ENCODE measurements at places on chromosomes 5 and 9.

DNA sequence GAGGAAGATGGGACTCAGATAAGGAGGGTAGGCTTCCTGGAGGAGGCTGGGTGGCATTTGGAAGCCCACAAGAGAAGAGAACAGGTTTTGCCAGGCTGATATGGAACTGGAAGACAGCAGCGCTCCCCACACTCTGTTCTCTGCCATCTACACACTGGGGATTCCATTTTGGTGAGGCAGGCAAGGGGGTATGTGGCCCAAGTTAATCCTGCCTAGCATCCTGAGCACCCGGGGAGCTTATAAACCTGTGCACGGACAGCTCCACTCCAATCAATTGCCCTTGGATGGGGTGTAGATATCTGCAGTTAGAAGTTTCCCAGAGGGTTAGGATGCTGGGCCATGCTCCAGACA is 158.8 kb downstream of the MACROH2A1 start:
- H3K4me3 ChIP-seq, result no peak overlapping the region
- H3K4me1 ChIP-seq, result no peaks in the 10 kb centered on the region
- no peak overlapping the region for H3K27ac ChIP-seq
- no peaks in the 10 kb centered on the region for H3K27me3 ChIP-seq
- no peaks in the 10 kb centered on the region for H3K36me3 ChIP-seq

DNA sequence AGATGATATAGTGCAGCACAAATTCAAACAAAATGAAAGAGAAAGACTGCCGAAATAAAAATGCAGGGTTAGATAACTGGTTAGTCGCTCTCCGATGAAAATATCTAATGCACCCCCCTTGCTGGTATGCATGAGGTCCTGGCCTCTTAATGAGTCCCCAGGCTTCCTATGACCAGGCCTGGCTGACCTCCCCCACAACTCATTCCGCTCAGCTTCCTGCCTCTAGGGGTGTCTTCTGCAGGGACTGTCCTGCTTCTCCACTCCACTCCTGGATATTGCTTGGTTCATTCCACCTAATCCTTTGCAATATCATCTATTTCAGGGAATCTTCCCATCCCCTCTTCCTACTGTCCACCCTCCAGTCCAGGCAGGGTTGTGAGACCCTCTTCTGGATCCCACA is 341.8 kb downstream of the ASTN2 start:
- no peak overlapping the region for H3K27ac ChIP-seq
- no peak overlapping the region for H3K4me3 ChIP-seq
- H3K27me3 ChIP-seq, result no peaks in the 10 kb centered on the region
- no peaks in the 10 kb centered on the region for H3K36me3 ChIP-seq
- no peaks in the 10 kb centered on the region for H3K4me1 ChIP-seq

DNA sequence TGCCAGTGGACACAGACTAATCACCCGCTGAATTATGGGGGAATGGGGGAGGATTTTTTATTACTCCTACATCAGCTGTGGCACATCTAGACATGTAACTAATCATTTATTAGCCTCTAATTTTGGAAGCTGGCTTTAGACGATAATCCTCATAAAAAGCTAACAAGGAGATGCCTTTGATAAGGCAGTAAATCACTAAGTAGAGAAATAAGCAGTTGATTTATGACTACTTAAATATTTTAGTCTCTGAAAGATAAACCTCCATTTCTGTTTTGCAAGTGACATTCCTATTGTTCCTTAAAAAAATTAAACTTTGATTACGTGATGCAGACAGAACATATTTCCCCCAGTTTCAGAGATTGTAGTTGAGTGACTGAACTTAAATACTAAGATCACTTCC is 206.4 kb upstream of the CDKN2B start:
- no peak overlapping the region for H3K4me3 ChIP-seq
- no peak overlapping the region for H3K27ac ChIP-seq
- no peaks in the 10 kb centered on the region for H3K36me3 ChIP-seq
- H3K27me3 ChIP-seq, result no peaks in the 10 kb centered on the region
- H3K4me1 ChIP-seq, result peaks cover 2% of the 10 kb centered on the region

GRCh38 chr5:135670588-135670987 is 91.8 kb upstream of the CXCL14 start:
- H3K4me1 ChIP-seq, result no peaks in the 10 kb centered on the region
- H3K27me3 ChIP-seq, result no peaks in the 10 kb centered on the region
- DNase-seq, result no peak
- no peaks in the 10 kb centered on the region for H3K36me3 ChIP-seq

- no peak overlapping the region for H3K4me3 ChIP-seq
- H3K36me3 ChIP-seq, result no peaks in the 10 kb centered on the region
- no peaks in the 10 kb centered on the region for H3K4me1 ChIP-seq
- H3K27ac ChIP-seq, result no peak overlapping the region
- peaks cover 98% of the 10 kb centered on the region for H3K27me3 ChIP-seq
These were observed 1.9 kb downstream of the FOXE1 start for GRCh38 chr9:97854696-97855485.

DNA sequence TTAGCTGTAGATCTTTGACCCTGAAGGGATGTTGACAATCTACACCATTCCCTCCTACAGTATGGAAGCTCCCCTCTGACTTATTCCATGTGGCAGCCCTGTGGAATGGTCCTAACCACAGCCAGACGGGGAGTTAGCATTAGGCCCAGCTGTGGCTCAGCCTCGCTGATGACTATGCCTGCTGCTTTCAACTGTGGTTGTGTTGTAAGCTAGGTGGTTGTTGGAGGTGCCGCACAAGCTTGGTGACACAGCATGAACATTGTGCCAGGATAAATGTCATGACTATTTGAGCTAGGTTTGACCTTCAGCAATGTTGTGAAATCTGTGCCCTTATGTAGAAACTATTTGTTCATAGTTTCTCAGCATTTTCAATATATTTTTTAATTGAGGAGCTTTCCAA is 40.6 kb downstream of the SGCD start:
- DNase-seq, result no peak
- H3K36me3 ChIP-seq, result no peaks in the 10 kb centered on the region
- no peaks in the 10 kb centered on the region for H3K27me3 ChIP-seq
- no peak overlapping the region for H3K4me3 ChIP-seq

DNA sequence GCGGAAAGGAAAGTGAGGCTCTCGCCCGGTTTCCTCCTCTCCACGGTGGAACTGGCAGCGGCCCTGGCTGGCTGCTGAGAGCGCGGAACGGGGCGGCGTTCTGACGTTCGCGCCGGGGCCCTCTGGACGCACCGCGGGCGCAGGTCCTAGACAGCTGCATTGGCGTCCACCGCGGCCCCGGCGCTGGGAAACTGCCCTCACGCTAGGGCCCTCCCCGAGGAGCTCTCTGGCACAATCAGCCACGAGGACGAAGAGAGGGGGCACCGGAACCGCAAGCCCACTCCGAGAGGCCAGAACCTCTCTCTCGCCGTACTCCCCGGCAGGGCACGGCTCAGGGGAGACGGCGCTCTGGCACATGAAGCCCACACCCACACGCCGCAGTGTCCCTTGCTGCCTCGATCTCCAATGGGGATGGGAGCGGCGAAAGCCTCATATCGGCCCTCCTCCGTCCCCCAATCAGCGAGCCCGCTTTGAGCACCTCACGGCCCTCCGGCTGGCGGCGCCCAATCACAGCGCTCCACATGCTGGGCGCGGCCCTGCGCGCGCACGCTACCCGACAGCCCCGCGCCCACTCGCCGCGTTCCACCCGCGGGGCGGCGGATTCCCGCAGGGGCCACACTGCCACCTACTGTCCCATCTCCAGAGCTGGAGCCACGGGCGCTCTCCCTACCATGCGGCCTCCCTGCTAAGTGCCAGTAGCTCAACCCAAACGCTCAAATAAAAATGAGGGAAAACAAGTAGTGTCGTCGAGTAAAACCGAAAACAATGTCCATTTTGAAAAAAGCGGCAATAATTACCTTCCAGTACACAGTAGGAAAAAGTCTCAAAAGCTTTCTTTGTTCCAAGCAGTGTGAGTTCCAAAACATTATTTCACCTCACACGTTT is 11.8 kb downstream of the MRPS27 start:
- H3K27ac ChIP-seq, result peak overlapping the region; percentile 95
- H3K4me1 ChIP-seq, result peaks cover 3% of the 10 kb centered on the region
- H3K27me3 ChIP-seq, result no peaks in the 10 kb centered on the region
- DNase-seq, result peak; percentile 90

GRCh38 chr9:114016629-114017423 is 61.3 kb downstream of the AMBP start:
- H3K4me1 ChIP-seq, result no peaks in the 10 kb centered on the region
- no peak overlapping the region for H3K4me3 ChIP-seq
- H3K36me3 ChIP-seq, result peaks cover 69% of the 10 kb centered on the region
- no peak for DNase-seq
- no peaks in the 10 kb centered on the region for H3K27me3 ChIP-seq

DNA sequence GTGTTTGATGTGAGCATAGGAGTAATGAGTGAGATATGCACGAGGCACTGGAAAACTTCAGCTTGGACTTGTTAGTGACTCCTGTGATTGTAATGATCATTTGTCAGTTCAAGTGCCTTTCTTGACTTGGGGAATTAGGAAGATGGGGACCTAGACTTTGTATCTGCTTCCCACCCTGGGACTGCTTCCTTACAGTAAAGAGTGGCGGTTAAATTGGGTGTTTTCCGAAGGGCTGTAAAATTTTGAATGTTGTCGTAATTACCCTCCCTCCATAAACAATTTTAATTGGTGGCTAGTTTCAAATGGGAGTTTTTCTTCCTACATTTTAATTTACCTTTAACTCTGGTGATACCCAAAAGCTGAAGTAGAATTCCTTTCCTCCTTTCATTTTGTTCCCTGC is 23.5 kb upstream of the FAM120AOS start:
- H3K27ac ChIP-seq, result no peak overlapping the region
- peaks cover 67% of the 10 kb centered on the region for H3K36me3 ChIP-seq
- DNase-seq, result no peak
- no peaks in the 10 kb centered on the region for H3K4me1 ChIP-seq
- H3K27me3 ChIP-seq, result no peaks in the 10 kb centered on the region

- no peak for DNase-seq
- no peak overlapping the region for H3K4me3 ChIP-seq
- H3K4me1 ChIP-seq, result no peaks in the 10 kb centered on the region
- peaks cover 6% of the 10 kb centered on the region for H3K27me3 ChIP-seq
- no peaks in the 10 kb centered on the region for H3K36me3 ChIP-seq
These were observed 17.9 kb upstream of the GPX8 start for GRCh38 chr5:55141945-55142690.
